ENCODE measurements at places on chromosomes 7 and 10.
A peak's percentile ranks its signal among the peaks of the same experiment; 100 is the strongest.

- no peaks in the 10 kb centered on the region for H3K36me3 ChIP-seq
- no peaks in the 10 kb centered on the region for H3K4me1 ChIP-seq
- no peak overlapping the region for H3K4me3 ChIP-seq
- no peaks in the 10 kb centered on the region for H3K27me3 ChIP-seq
- DNase-seq: no peak
Measured at GRCh38 chr7:15750727-15751126, 64.2 kb upstream of the MEOX2 start.

- H3K27me3 ChIP-seq: no peaks in the 10 kb centered on the region
- no peak for DNase-seq
- H3K4me3 ChIP-seq: no peak overlapping the region
- H3K36me3 ChIP-seq: no peaks in the 10 kb centered on the region
- H3K4me1 ChIP-seq: peaks cover 25% of the 10 kb centered on the region
Measured at GRCh38 chr10:12633776-12634620, 284.7 kb downstream of the CAMK1D start.

GRCh38 chr10:19713159-19713558 is 103.1 kb upstream of the PLXDC2 start:
- H3K4me1 ChIP-seq: no peaks in the 10 kb centered on the region
- DNase-seq: no peak
- H3K4me3 ChIP-seq: no peak overlapping the region
- H3K27me3 ChIP-seq: no peaks in the 10 kb centered on the region

GRCh38 chr10:71124921-71125748 is 87.2 kb upstream of the UNC5B start:
- H3K27ac ChIP-seq: no peak overlapping the region
- no peak overlapping the region for H3K4me3 ChIP-seq
- no peaks in the 10 kb centered on the region for H3K4me1 ChIP-seq
- H3K27me3 ChIP-seq: no peaks in the 10 kb centered on the region
- no peaks in the 10 kb centered on the region for H3K36me3 ChIP-seq
- DNase-seq: no peak

DNA sequence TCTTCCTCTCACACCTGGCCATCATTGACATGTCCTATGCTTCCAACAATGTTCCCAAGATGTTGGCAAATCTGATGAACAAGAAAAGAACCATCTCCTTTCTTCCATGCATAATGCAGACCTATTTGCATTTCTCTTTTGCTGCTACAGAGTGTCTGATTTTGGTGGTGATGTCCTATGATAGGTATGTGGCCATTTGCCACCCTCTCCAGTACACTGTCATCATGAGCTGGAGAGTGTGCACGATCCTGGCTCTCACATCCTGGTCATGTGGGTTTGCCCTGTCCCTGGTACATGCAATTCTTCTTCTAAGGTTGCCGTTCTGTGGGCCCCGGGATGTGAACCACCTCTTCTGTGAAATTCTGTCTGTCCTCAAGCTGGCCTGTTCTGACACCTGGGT is 19.2 kb downstream of the OR2A14 start:
- H3K4me1 ChIP-seq: no peaks in the 10 kb centered on the region
- H3K36me3 ChIP-seq: no peaks in the 10 kb centered on the region
- no peak overlapping the region for H3K27ac ChIP-seq

DNA sequence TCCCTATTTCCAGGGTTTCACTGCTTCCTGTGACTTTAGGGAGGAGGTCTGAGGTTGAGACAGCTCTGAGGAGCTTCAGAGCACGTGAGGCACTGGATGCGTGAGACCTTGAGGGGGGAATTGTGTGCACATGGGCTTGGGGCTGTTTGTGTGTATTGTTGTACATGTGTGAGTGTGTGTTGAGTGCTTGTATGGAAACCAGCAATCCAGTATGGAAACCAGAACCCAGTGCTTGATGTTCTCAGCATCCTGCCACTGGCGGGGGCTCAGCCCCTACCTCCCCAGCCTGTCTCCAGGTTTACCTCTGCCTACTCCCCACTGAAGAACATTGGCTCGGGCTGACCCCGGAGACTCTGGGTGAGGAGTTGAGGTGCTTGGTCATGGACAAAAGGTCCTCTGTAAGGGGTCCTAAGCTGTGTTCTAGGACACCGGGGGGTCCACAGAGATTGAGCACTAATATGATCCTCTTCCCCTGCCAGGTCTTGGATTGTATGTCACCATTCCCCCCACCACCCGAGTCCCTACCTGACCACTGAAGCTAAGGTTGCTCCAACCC is 20.8 kb downstream of the SFTPD start:
- no peak for DNase-seq
- no peaks in the 10 kb centered on the region for H3K36me3 ChIP-seq
- no peak overlapping the region for H3K4me3 ChIP-seq
- H3K4me1 ChIP-seq: peaks cover 8% of the 10 kb centered on the region

DNA sequence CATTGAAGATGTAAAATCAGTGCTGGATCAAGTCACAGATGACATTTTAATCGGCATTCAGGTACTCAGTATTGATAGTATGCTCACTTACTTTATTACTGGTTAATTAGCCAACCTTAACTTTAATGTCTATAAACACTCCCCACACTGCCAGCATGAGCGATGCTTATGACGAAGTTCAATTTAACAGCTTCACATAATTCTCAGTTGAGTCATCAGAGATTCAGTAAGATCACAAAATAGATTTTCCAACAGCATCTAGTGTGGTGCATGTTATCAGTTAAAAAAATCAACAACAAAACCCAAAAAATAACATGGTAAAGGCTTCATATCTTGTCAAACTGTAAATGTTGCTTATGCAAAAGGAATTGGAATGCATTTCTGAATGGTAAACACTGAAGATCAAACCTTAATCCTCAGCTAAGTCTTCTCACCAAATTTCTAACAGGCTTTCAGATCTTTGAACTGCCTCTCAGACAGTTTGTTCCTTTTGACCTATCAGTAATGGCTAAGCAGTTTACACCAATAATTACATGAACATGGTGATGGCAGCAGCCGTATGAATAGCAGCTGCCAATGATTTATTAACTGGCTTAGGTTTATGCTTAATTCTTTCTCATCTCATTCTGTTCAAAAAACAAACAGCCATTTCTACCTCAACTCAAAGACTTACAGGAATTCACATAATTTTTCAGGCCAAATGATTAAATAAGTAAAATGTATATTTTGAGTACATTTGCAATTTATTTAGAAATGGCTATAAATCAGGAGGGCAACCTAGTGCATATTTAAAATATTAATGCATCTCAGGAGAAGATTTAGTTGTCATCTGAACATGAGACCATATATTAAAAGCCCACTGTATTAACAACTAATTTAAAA is 98.5 kb downstream of the CABCOCO1 start:
- no peaks in the 10 kb centered on the region for H3K36me3 ChIP-seq
- H3K27ac ChIP-seq: no peak overlapping the region
- H3K4me1 ChIP-seq: peaks cover 10% of the 10 kb centered on the region

DNA sequence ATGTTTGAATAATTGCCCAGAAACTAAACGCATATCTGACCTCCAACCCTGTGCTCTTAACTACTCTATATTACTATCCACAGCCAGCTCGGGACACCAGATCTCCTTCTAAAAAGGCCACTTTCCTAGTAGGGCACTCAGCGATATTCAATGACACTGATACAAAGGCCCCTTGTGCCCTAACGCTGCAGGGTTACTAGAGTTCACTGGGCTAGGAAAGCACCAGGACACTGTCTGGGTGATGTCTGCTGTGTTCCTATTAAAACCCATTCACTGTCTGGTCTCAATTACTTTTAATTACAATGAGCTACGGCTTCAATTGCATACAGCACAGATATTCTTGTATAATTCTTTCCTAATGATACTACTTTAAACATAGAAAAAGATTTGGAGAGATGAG is 91.7 kb downstream of the SORCS1 start:
- H3K4me3 ChIP-seq: no peak overlapping the region
- no peak for DNase-seq
- H3K27ac ChIP-seq: no peak overlapping the region
- no peaks in the 10 kb centered on the region for H3K4me1 ChIP-seq
- no peaks in the 10 kb centered on the region for H3K36me3 ChIP-seq
- no peaks in the 10 kb centered on the region for H3K27me3 ChIP-seq

DNA sequence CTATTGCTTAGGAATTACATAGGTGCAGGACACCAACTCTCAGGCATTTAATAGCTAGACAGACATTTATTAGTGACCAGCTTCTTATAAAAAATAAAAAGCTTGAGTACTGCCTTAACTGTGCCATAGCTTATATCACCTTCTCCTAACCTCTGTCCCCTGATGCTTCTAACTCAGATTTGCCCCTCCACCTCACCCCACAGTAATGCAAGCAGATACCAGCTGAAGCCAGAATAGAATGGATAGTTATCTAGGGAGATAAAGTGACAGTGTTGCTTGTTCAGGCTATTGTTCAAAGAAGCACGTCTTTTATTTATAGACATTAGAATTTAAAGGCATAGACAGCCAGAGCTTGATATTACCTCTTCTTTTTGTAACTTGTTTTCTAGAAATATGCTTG is 99.6 kb upstream of the GLCCI1 start:
- H3K4me3 ChIP-seq: no peak overlapping the region
- no peaks in the 10 kb centered on the region for H3K27me3 ChIP-seq
- no peaks in the 10 kb centered on the region for H3K36me3 ChIP-seq
- no peaks in the 10 kb centered on the region for H3K4me1 ChIP-seq
- DNase-seq: no peak
- no peak overlapping the region for H3K27ac ChIP-seq

DNA sequence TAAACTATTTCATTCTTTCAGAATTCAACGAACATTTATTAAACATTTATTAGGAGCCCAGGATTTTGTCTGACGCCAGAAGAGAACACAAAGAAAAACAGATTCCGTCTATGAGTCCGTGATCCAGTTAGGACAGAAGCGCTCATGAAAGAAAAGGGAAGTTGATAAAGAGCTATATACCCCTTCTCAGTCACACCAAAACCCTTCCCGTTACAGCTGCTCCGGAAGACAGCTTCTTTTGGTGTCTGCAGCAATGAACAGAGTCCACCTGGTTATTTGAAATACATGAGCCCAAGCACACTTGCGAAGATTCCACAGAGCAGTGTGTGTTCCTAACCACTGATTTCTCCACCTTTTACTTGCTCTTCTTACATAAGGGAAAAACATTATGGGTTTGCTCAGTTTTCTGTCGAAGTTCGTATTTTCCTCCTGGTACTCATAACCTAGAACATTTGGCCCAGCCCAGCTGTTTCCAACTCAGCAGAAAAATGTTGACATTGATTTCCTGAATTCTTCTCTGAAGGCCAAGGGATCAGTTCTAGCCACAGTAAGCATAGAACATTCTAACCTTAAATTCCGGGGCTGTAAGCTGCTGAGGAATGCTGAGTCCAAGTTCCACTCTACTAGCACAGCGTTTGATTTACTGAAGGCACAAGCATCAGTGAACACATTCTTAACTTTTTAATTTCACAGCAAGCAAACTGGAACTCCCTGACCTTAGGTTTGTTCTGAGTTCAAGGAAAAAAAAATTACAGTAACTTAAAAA is 206.5 kb downstream of the SORCS1 start:
- H3K36me3 ChIP-seq: no peaks in the 10 kb centered on the region
- H3K27me3 ChIP-seq: no peaks in the 10 kb centered on the region
- H3K4me3 ChIP-seq: no peak overlapping the region
- peak; percentile 28 for DNase-seq

- no peaks in the 10 kb centered on the region for H3K27me3 ChIP-seq
- DNase-seq: no peak
- peaks cover 41% of the 10 kb centered on the region for H3K4me1 ChIP-seq
- peak overlapping the region; percentile 96 for H3K27ac ChIP-seq
- no peak overlapping the region for H3K4me3 ChIP-seq
Measured at GRCh38 chr7:100865372-100865911, 1.7 kb upstream of the TRIP6 start.

GRCh38 chr10:29081951-29082685 is 206.8 kb upstream of the LYZL1 start:
- H3K4me1 ChIP-seq: no peaks in the 10 kb centered on the region
- no peak overlapping the region for H3K27ac ChIP-seq
- no peaks in the 10 kb centered on the region for H3K36me3 ChIP-seq
- no peak overlapping the region for H3K4me3 ChIP-seq
- no peak for DNase-seq

- DNase-seq: no peak
- H3K27ac ChIP-seq: no peak overlapping the region
- no peaks in the 10 kb centered on the region for H3K36me3 ChIP-seq
Measured at GRCh38 chr10:62853710-62854109, 37.5 kb upstream of the EGR2 start.

- no peaks in the 10 kb centered on the region for H3K27me3 ChIP-seq
- peaks cover 29% of the 10 kb centered on the region for H3K4me1 ChIP-seq
- peaks cover 8% of the 10 kb centered on the region for H3K36me3 ChIP-seq
- H3K4me3 ChIP-seq: no peak overlapping the region
Measured at GRCh38 chr7:157271991-157272324, 64.8 kb upstream of the DNAJB6 start.

DNA sequence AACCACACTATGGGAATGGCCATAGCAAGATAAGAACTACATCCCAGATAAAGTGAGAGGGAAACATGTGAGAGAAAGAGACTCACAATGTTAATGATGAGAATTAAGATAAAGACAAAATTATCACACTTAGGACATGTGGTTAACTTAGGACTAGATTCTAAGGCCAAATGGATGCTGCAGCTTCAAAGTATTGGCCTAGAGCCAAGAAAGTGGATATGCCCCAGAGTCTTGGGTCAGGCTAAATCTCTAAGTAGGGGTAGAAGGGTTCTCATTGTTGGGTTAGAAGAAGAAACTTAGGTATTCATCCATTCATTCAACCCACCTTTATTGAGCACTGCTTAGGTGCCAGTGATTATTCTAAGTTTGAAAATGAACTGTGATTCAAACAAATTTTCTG is 818.0 kb downstream of the PHTF2 start:
- H3K36me3 ChIP-seq: no peaks in the 10 kb centered on the region
- H3K4me3 ChIP-seq: no peak overlapping the region
- no peaks in the 10 kb centered on the region for H3K27me3 ChIP-seq
- no peak overlapping the region for H3K27ac ChIP-seq
- DNase-seq: no peak

GRCh38 chr10:74118804-74119203 is 31.8 kb downstream of the AP3M1 start:
- H3K27ac ChIP-seq: no peak overlapping the region
- H3K36me3 ChIP-seq: peaks cover 30% of the 10 kb centered on the region
- H3K4me1 ChIP-seq: no peaks in the 10 kb centered on the region
- DNase-seq: no peak
- H3K27me3 ChIP-seq: no peaks in the 10 kb centered on the region
- H3K4me3 ChIP-seq: no peak overlapping the region

DNA sequence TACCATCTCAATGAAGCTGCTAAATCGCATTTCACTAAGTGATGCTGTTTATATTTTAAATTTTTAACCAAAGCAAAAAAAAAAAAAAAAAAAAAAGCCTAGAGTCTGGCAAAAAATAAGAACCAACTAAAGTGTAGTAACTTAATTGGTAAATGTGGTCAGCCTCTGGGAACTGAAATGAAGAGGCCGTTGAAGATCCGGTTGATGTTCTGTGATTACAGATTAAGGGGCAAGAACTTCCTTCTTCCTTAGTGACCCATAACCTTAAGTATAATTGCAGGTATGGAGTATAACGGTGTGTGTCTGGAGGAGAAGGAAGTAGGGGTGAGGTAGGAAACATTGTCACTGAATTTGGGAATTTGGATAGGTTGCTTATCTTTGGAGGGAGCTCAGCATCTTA is 7.7 kb upstream of the SRGN start:
- no peak overlapping the region for H3K4me3 ChIP-seq
- no peaks in the 10 kb centered on the region for H3K36me3 ChIP-seq
- no peaks in the 10 kb centered on the region for H3K27me3 ChIP-seq
- H3K4me1 ChIP-seq: no peaks in the 10 kb centered on the region
- DNase-seq: no peak

GRCh38 chr7:93231259-93231658 is 907 bp upstream of the VPS50 start:
- no peaks in the 10 kb centered on the region for H3K27me3 ChIP-seq
- peaks cover 13% of the 10 kb centered on the region for H3K4me1 ChIP-seq
- H3K36me3 ChIP-seq: no peaks in the 10 kb centered on the region
- H3K4me3 ChIP-seq: peak overlapping the region; percentile 13
- DNase-seq: no peak
- H3K27ac ChIP-seq: peak overlapping the region; percentile 91

All from body of pancreas (tissue), 4 donors.